HFFc6 (cell line): ENCODE measurements at places on chromosomes 12 and 14.

DNA sequence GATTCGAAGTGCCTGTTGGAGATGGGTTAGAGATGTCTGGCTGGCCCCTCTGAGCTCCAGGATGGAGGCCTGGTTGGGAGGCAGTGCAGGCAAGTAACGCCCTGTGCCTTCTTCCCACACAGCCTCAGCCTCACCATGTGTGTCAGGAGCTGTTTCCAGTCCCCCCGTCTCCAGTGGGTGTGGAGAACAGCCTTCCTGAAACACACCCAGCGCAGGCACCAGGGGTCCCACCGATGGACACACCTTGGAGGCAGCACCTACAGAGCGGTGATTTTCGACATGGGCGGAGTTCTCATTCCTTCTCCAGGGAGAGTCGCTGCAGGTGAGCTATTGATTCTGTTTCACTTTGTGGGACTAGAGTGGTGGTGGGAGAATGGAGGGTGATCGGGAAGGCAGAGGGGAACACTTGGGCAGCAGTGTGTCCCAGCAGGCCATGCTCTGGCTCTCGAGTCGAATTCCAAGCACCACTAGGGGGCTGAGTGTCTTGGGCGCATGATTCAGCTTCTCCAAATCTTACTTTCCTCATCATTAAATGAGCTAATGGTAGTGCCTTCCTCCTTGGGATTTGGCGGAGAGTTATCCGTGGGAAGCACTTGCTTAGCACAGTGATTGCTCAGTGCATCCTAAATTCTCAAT lies 6.8 kb downstream of the ACAD10 start:
- DNase-seq: peak; percentile 13

DNA sequence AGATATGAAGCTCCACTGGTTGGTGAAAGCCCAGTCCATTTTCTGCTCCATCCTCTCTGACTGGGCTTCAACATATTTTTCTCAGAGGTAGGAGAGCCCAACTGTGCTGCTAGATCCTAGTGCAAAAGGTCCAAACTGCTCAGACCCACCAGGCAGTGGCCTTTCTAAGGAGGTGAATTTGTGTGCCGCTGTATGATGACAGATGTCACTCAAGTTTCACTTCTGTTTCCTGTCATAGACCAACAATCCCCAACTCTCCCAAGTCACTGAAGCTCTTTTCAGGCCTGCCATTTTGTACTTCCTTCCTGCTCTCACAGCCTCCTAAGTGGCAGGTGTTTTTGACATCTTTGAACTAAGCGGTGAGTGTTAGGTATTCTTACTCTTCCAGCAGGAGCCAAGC lies 16.4 kb upstream of the RNASE4 start:
- DNase-seq: no peak

DNA sequence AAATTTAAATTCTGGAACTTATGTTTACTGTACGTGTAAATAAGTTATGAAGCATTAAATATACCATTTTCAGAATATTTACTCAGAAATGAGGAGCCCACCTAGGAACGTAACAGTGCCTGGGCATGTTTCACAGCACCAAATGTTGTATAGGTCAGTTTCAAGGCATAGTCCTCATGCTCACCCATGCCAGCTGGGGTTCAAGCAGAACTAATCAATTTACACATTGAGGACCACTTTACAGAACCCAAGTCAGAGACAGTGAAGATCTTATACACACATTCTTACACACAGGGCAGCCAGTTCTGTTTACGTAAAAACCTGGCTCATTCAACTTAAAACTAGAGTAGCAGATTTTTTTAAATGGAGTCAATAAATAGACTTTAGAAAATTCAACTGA lies 2.0 kb downstream of the KICS2 start:
- no peak for DNase-seq

- DNase-seq: no peak
These were observed 50.8 kb upstream of the PDE3A start for GRCh38 chr12:20317554-20317953.

DNA sequence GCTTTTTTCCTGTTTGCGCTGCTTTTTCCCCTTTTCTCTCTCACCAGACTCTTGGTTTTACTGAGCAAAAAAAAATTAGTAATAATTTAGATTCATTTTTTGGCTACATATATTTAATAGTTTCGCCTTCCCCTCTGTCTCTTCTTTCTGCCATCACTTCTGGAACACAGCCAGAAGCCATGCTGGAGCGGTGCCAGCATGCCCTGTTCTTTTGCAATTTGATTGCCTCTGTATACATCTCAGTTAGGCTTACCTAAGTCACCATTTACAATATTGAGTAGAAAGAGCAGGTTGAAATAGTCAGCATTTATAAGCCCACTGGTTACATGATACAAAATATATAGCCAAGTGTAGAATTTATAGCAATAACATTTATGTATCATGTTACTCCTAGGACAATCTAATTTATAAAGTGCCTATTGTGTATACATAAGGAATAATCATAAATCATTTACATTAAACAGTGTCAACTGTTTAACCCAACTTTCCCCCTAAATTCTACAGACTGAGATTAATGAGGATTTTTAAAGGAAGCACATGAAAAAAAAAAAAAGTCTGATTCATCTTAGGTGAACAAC lies 413.8 kb upstream of the SOX5 start:
- DNase-seq: no peak

DNA sequence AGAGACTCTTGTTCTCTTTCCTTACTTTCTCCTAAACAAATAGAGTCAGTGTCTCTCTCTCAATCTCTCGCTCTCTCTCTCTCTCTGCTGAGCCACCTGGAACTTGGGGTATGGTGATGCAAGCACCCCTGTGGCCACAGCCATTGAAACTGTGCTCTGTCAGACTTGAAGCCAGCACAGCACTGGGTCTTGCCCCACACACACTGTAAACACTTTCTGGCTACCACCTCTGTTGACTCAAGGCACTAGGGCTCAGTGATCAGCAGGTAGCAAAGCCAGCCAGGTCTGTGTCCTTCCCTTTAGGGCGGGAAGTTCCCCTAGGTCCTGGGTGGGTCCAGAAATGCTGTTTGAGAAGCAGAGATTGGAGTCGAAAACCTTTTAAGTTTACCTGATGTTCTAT lies 125.9 kb upstream of the GARIN6 start:
- DNase-seq: no peak

DNA sequence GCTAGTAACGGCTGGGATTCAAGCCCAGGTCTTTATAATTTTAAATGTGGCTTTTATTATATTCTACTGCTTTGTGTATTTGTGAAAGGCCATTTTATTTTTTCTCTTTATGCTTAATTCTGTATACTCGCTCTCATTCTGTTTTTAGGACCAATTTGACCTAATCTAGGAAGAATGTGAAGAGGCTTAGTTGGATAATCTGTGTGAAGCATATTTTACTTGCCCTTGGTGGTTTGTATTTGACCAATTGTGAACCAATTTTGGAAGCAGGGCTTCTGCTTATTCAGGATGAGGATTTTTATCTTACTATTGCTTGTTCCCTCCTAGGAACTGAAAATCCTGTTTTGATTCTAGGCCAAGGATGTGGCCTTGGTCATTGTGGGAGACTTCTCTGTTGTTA lies 113.1 kb downstream of the TTC6 start:
- peak; percentile 73 for DNase-seq

DNA sequence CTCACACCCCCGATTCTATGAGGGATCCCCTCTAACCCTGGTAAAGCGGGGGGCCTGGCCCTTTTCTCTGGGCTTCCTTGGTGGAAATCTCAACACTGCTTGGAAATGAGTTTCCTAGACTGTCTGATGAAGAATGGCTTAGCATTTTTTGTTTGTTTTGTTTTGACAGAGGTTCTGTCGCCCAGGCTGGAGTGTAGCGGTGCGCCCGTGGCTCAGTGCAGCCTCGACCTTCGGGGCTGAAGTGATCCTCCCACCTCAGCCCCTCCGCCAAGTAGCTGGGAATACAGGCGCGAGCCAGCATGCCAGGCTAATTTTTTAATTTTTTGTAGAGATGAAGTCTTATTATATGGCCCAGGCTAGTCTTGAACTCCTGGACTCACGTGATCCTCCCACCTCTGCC lies 30.3 kb downstream of the TC2N start:
- no peak for DNase-seq

DNA sequence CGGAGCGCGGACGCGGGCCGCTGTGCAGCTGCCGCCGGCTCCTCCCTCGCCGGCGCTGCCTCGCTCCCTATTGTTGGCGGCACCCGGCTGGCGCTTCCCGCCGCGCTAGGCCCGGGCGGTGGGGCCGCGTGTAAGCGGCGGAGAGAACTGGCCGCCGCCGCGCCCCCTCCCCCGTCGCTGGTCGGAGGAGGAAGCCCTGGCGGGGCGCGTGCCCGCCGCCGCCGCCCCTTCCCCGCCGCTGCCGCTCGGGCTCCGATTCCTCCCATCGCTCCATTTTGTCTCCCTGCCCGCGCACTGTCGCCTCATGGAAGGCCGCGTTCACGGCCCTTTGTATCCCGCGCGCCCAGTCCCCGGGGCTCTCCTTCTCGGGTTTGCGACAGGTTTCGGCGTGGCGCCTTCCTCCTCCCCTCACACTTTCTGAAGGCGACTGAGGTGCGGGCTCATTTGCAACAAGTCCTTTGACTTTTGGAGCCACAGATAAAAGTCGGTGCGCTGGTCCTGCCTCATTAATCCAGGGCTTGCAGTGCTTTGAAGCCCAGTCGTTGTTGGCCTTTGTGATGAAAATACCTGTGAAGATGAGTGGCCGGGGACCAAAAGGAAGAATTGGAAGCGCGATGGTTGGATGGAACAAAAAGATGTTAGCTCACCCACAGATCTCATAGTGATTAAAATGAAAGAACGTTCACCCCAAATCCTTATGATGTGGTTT lies 707 bp downstream of the CPSF6 start:
- no peak for DNase-seq

DNA sequence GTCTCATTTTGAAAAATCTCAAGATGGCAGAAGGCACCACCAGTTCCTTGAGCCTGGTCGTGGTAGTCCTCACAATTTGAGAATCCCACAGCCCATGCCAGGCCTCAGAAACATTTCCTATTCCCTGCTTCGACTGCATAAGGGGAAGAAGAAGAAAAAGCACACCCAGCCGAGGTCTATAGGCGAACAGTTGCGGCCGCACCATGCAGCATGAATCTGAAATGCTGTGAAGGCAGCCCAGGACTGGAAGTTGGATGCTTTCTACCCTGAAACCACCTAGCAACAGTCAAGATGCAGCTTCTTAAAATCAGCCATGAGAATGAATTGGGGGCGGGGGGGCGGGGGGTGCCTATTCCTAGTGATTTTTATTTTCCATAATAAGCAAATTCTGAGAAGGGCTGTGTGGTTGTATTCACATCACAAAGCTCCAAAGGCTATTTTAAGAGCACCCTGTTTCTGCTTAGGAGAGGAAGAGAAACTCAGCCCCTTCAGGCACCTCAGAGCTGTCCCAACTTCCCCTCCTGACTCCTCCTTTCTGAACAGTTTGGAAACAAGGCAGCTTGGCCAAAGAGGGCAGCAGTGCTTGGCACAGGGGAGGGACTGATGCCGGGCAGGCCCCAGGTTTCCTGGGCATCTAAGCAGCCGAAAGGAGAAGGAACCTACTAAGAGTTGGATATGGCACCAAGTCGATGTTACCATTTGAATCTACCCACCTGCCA lies 172.5 kb upstream of the FOXN3 start:
- DNase-seq: no peak

DNA sequence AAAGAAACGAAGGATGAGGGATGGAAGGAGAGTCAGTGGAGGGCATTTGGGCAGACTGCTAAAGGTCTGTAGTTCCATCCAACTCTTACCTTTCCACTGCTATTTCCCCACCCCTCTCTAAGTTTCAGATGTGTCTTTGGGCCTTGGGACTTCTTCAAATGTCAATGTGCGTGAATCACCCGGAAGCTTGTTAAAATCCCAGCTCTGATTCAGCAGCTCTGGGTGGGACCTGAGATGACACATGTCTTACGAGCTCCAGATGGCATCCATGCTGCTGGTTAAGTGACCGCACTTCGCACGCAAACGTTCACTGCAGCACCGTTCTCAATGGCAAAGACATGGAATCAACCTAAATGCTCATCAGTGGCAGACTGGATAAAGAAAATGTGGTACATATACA lies 309.9 kb downstream of the VRK1 start:
- peak; percentile 3 for DNase-seq

- DNase-seq: peak; percentile 59
These were observed 30.3 kb upstream of the TTC7B start for GRCh38 chr14:90846511-90846910.

DNA sequence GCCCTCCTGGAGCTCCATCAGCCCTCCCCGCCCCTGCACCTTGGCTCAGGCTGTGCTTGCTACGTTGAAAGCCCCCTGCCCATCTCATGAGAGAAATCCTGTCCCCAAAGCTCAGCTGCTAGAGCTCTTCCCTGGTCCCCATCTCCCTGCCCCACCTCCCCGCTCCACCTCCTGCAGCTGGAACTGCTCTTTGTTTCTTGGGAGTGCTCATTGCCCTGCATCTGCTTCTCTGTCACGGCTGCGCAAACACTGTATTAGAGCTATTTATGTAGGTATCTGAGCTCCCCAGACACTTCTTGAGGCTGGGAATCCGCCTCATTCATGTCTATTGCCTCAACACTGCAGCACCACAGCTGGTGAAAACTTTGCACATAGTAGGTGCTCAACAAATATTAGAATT lies 32.8 kb upstream of the PRIMA1 start:
- DNase-seq: no peak

- DNase-seq: no peak
These were observed 11.5 kb downstream of the CBLN3 start for GRCh38 chr14:24417832-24418491.

DNA sequence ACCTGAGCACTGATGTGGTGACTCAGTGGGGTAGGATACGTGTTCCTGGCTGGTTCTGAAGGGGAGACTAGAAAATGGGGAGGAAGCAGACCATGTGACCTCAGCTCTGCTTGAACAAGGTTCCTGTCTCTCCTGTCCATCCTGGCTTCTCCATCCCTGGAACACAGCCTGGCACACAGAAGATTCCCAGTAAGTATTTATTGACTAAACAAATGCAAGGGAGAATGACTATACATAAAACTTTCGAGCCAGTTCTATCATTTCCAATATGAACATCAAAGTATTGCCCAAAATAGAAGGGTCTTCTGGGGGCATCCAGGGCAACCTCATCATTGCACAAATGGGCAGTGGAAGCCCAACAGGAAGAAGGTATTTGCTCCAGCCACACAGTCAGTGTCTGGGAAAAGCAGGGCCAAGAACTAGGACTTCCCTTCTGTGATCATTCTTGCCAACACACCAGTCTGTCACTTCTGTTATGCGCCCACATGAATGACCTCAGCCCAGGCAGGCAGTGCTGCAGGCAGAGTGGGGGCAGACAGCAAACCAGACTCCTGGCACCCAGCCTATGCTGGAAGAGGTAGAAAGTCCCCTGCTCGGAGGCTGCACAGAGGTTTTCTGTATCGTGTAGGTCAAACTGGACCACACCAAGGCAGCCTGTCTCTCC lies 5.6 kb upstream of the SERPINA9 start:
- no peak for DNase-seq

- DNase-seq: no peak
These were observed 67.9 kb upstream of the ESRRB start for GRCh38 chr14:76307786-76308780.
